ENCODE measurements at places on chromosomes 7 and 10. TPM values are rescaled to one million over a fixed set of nuclear protein-coding genes. Genes with fewer than 3 reads are reported as not detected.

The ANXA11 gene
- total RNA-seq, result 63.2 TPM

GRCh38 chr7:30119890-30120577 lies 14.8 kb upstream of the MTURN start:
- no peak overlapping the region for H3K27ac ChIP-seq
- DNase-seq, result no peak
- no peaks in the 10 kb centered on the region for H3K27me3 ChIP-seq
- no peaks in the 10 kb centered on the region for H3K4me1 ChIP-seq

DNA sequence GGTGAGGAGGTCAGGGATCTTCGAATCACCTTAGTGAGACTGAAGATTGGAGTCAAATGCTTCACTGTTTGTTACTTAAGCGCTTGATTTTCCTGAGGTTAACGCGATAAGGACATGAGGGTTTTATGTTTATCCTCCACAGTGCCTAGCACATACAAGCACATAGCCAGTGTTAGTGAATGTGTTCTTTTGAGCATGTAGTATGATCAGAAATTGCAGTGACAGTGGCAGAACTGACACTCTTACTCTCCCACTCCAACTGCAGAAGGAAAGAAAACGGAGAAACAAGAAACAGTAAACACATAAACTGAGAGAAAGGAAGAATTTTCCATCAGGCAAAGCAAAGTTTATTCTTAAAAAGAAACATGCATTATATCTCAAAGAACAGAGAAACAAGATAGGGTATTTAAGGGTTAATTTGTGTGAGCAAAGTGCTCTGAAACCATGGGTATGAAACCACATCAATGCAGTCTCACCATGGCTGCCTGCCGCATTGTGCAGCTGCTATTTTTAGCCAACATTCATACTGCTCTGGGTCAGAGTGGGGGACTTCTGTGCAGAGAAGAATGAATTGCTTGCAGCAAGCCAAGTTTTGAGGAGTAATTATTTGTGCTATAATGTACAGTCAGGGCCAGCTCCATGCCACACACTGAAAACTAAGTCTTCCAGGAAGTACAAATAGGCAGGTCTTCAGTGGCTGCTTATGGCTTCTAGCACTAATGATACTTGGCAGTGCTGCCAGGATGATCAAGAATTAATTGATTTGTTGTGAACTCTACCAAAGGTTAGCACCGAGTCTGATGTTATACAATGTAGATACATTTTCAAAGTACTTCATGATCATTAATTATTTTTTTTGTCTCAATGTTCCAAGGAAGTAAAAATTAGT lies 152.0 kb downstream of the MACC1 start:
- no peaks in the 10 kb centered on the region for H3K36me3 ChIP-seq
- H3K27ac ChIP-seq, result peak overlapping the region; percentile 29
- no peak overlapping the region for H3K4me3 ChIP-seq

GRCh38 chr10:70457759-70458305 lies 16.4 kb upstream of the NODAL start:
- peak overlapping the region; percentile 44 for H3K4me3 ChIP-seq
- no peaks in the 10 kb centered on the region for H3K27me3 ChIP-seq
- H3K36me3 ChIP-seq, result no peaks in the 10 kb centered on the region
- DNase-seq, result no peak
- H3K4me1 ChIP-seq, result peaks cover 31% of the 10 kb centered on the region

GRCh38 chr10:93493162-93493561 lies 3.2 kb upstream of the CEP55 start:
- peaks cover 9% of the 10 kb centered on the region for H3K4me1 ChIP-seq
- no peak overlapping the region for H3K4me3 ChIP-seq
- no peaks in the 10 kb centered on the region for H3K36me3 ChIP-seq

GRCh38 chr7:152579070-152579469 lies 96.9 kb downstream of the XRCC2 start:
- H3K4me1 ChIP-seq, result no peaks in the 10 kb centered on the region
- no peaks in the 10 kb centered on the region for H3K27me3 ChIP-seq
- no peaks in the 10 kb centered on the region for H3K36me3 ChIP-seq
- DNase-seq, result no peak
- no peak overlapping the region for H3K27ac ChIP-seq

Data from sigmoid colon (tissue), 7 donors.